Activated T-cell treated with anti-CD3 and anti-CD28 coated beads, Interleukin-2, amount 50 U/mL, for 72 hours (primary cell): ENCODE measurements at places on chromosomes 4 and X.

DNA sequence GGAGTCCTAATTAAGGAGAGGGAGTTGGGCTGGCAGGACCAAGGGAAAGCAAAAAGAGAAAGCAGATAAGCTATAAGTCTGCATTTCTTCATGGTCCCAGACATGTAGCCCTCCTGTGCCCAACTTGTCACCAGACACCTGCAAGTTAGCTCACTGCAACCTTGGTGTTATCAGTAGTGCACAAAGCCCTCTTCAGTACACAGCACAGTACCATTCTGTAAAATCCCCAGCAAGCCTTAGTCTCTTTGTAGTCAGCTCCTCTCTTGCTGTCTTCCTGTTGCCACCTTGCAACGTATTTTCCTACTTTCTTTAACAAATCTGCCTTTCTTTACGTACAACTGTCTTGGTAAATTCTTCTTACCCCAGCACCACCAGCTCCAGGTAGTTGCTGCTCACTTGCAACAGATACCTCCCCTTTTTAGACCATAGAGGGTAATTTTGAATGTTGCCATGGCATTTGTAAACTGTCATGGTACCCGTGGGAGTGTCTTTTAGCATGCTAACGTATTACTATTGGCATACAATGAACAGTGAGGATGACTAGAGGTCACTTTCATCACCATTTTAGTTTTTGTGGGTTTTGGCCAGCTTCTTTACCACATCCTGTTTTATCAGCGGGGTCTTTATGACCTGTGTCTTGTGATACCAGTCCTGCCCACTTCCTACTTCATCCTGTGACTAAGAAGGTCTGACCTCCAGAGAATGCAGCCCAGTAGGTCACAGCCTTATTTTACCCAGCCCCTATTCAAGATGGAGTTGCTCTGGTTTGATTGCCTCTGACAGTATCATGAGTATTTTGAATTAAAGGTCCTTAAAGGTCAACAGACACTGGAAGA, 28.3 kb upstream of the AP1S2 start:
- DNase-seq, result peak; percentile 12

DNA sequence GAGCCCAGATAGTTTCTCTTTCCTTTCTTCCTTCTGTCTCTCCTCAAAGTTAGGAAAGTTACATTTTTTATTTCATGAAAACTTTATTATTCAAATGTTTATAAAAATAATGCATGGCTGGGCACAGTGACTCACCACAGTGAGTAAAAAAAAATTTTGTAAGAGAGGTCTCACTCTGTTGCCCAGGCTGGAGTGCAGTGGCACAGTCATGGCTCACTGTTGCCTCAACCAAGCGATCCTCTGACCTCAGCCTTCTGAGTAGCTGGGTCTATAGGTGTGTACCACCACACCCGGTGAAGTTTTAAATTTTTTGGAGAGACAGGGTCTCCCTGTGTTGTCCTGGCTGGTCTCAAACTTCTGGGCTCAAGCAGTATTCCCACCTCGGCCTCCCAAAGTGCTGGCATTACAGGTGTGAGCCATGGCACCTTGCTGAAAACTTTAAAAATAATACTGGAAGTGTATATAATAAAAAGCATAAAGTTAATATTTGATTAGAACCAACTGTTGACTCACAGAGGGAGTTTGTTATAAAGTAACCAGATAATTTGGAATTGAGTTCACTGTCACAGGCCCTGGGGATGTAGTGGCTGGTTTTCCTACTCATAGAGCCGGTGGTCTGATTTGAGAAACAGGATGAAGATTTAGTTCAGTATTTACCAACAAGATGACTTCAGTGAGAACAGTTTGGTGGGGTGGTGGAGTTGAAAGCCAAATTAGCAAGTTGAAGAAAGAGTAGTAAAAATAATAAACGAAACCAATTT, 18.0 kb downstream of the CMC4 start:
- no peak for DNase-seq

- DNase-seq, result no peak
Observed at GRCh38 chr4:106601519-106601918, 232.9 kb upstream of the GIMD1 start.

- DNase-seq, result no peak
Observed at GRCh38 chrX:130626521-130626920, 224.7 kb downstream of the RBMX2 start.

GRCh38 chr4:100696531-100696930, 178.7 kb upstream of the EMCN start:
- no peak for DNase-seq

GRCh38 chr4:143019351-143019750, 165.4 kb upstream of the USP38 start:
- DNase-seq, result no peak

- no peak for DNase-seq
Observed at GRCh38 chr4:69649207-69649606, 3.8 kb downstream of the UGT2A1 start.

GRCh38 chr4:8234715-8235114, 34.8 kb upstream of the HTRA3 start:
- DNase-seq, result no peak

DNA sequence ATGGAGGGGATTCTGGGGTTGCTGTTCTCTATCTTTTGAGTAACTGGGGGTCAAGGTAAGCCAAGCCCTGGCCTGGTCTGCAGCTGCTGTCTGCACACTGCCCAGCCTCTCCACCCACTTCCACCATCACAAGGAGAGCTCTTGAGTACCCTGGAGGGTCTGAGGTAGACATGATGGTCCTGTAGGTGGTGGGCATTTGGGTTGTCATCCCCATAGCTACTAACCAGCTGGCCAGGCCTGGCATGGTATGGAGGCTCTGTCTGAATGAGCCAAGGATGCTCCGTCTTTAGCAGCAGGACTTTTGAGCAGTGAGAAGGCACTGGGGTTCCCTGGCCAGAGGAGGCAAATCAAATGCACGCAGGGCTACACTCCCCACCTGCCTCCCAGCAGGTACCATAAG, 82.7 kb downstream of the NHSL2 start:
- no peak for DNase-seq

GRCh38 chr4:3387943-3388361, 53.8 kb upstream of the HGFAC start:
- no peak for DNase-seq

DNA sequence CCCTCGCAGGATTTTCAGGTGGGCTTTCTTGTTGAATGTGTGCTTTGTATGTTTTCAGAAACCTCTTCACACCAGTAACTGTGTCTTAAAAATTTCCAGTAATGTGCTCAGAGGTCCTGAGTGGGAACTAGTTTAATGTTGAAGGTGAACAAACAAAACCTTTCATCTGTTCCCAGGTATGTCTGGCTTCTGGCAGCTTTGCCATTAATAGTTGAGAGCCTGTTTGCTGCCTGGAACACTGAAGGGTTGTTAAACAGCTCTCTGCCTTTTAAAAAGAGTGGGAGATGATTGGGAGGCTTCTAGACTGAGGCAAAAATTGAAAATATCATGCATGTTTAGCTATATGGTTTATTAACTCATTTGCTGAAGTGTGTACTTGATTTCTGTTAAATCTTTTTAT, 161.2 kb upstream of the AGTR2 start:
- no peak for DNase-seq

DNA sequence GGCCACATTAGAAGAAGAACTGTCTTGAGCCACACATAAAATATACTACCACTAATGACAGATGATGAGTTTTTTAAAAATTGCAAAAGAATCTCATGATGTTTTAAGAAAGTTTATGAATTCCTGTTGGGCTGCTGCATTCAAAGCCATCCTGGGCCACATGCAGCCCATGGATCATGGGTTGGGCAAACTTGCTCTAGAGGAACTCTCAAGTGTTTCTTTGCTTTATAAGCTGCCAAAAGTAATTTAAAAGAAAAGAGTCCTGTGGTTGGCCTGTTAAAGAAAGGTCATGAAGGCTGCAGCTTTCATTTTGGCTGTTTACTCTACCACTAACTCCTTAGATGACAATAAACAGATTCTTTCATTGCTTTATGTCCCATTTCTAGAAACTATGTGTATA, 218.2 kb downstream of the SCFD2 start:
- DNase-seq, result no peak

DNA sequence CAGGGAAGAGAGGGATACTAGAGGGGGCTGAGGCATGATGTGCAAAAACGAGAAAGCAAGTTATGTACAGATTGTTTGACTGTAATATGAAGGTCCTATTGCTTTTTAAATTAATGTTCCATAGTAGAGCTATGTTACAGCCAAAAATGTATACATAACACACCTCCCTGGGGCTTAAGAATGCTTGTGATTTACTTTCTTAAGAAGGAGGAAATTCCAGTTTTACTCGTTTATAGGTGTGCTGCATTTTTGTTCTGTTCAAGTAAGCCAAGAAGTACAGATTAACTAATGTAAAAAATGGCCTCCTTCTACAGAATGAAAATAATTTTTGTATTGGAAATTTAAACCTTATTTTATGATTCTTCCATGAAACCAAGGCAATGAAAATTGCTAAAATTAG, 614.4 kb upstream of the NR3C2 start:
- DNase-seq, result no peak

GRCh38 chr4:180333162-180333561, 1910.0 kb upstream of the TENM3 start:
- DNase-seq, result no peak

GRCh38 chr4:183533698-183534097, 28.8 kb downstream of the ING2 start:
- no peak for DNase-seq

- no peak for DNase-seq
Observed at GRCh38 chr4:5870701-5871100, 22.2 kb downstream of the CRMP1 start.

GRCh38 chrX:123476611-123477219, 256.1 kb downstream of the THOC2 start:
- DNase-seq, result no peak

GRCh38 chrX:46759645-46759974, 692 bp upstream of the SLC9A7 start:
- no peak for DNase-seq

GRCh38 chr4:148048598-148048997, 316.7 kb downstream of the ARHGAP10 start:
- DNase-seq, result no peak

- no peak for DNase-seq
Observed at GRCh38 chr4:8907596-8908205, 36.1 kb upstream of the HMX1 start.

GRCh38 chr4:8906991-8907595, 35.5 kb upstream of the HMX1 start:
- no peak for DNase-seq

DNA sequence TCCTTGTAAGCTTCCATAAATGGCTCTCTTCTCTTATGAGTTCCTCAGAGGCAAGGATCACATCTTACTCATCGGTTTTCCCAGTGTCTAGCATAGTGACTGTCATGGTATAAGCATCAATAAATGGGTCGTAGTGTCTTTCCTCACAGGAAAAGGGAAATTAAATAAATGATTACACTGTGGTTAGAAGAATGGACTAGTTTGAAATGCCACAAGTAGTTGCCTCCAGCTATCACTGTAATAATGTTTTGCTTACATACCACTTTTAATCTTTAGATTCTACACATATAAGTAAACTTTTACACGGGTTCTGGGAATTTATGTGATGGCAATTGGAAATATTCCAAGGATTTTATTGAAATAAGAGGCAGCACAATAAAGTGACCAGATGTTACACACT, 152.8 kb upstream of the CXorf51A start:
- no peak for DNase-seq

GRCh38 chr4:163385466-163385865, 41.8 kb downstream of the NPY5R start:
- DNase-seq, result no peak

DNA sequence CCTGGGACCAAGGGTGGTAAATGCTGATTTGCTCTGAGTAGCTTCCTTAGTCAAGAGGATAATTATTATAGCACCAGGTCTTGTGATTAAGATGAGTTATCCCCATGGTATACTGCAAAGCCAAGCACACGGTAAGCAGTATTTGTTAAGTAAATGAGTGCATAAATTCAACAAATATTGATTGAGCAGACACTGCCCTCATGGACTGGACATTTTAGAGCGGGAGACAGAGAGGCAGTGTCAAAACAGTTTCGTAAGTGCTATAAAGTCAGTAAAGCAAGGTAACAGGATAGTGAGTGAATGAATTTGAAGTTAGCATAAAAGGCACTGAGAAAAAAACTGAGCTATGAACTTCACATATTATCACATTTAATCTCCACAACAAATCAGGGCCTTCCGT, 13.9 kb downstream of the PHF8 start:
- DNase-seq, result no peak

DNA sequence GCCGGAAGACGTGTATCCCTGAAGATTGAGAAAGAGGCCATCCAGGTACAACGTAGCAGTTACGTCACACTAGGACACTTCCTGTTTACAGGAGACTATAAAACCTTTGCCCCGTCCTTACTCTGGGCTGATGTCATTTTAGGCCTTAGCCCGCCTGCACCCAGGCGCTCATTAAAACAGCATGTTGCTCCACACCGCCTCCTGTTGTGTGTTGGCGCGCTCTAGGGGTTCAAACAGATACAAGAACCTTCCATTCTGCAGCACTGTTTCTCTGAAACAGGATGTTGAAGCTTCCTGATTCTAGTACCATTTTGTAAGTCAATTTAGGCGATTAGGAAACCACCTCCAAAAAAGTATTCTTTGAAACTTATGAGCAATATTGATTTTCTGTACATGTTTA, 722.1 kb downstream of the PCDH7 start:
- no peak for DNase-seq

DNA sequence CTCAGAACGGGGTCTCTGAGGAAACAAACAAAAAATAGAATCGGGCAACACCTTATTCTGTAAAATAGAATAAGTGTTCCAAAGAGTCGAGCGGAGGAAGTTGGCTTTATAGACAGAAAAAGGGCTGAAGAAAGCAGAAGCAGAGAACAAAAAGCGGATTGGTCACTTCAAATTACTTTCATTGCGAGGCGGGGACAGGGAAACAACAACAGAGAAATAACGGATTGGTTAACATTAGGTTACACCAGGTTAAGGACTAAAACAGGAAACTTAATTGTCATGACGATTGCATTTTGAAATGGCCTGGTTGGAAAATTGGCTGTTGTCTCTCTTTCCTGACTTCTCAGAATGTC, 433 bp upstream of the COQ2 start:
- peak; percentile 35 for DNase-seq

GRCh38 chrX:134461437-134461836, 1.5 kb downstream of the HPRT1 start:
- no peak for DNase-seq

- no peak for DNase-seq
Observed at GRCh38 chr4:174616661-174617060, 94.4 kb upstream of the HPGD start.

DNA sequence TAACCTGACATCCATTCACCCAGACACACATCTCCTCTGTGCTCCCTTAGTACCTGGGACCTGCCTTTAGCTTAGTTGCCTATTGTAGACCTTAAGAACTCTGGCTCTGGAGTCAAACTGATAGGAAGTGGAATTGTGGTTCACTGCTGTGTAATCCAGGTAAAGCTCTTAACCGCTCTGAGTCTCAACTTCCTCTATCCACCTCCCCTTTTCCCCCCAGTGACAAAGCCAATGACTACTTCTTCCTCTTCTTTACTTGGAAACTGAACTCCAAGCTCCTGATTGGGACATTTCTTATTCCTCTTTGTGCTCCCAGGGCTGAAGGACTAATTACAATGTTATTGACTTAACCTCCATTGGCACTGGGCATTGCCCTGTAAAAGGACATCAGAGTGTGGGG, 94.1 kb downstream of the DRD5 start:
- no peak for DNase-seq

GRCh38 chr4:86461849-86462248, 102.0 kb upstream of the MAPK10 start:
- DNase-seq, result no peak

GRCh38 chrX:42490111-42490510, 287.9 kb downstream of the PPP1R2C start:
- DNase-seq, result no peak

GRCh38 chr4:56234098-56234497, 153.2 kb downstream of the AASDH start:
- DNase-seq, result no peak

- no peak for DNase-seq
Observed at GRCh38 chrX:101206471-101206870, 13.1 kb upstream of the DRP2 start.
